ENCODE measurements at places on chromosomes 16 and 17.

DNA sequence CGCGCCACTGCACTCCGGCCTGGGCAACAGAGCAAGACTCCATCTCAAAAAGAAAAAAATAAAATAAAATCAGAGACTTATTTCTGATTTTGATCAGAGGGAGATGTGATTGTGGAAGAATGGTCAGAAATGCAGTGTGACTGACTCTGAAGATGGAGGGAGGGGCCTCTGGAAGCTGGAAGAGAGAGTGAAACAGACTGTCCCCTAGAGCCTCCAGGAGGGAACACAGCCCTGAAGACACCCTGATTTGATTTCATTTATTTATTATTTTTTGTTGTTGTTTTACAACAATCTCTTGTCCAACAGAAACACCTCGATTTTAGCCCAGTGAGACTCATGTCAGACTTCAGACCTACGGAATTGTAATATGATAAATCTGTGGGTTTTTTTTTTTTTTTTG, 26.1 kb downstream of the BCL7C start:
- no peak for DNase-seq

DNA sequence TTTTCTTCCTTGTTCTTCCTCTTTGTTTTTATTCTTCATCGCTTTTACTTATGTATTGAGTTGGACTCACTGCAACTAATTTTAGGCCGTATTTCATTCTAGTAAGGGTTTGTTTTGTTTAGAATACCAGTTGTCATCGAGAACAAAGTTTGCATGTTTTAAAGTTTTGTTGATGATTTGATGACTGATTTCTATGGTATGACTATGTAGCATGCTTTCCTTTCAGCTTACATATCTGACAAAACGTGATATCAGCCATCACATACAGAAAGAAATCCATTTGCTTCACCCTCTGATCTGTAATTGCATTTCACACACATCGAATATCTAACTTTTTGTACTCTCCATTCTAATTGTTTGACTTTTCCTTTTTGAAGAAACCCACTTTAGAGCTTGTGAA, 4.0 kb downstream of the PRKCA start:
- DNase-seq = no peak

- no peak for DNase-seq
Observed at GRCh38 chr17:935485-935884, 44.1 kb downstream of the NXN start.

- no peak for DNase-seq
Observed at GRCh38 chr17:58369214-58370031, 17.4 kb upstream of the SUPT4H1 start.

DNA sequence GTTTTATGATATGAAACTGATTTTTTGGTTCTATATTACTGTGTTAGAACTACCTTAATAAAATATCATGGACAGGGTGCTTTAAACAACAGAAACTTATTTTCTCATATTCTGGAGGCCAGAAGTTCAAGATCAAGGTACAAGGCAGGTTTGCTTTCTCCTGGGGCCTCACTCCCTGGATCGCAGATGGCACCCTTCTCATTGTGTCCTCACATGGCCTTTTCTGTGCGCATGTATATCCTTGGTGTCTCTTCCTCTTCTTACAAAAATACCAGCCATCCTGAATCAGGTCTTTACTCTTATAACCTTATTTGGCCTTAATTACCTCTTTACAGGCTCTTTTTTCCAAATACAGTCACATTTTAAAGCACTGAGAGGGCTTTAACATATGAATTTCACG, 906.1 kb downstream of the CDH11 start:
- DNase-seq = no peak
